ENCODE measurements at places on chromosomes 3 and 15. TPM values are rescaled to one million over a fixed set of nuclear protein-coding genes. Genes with fewer than 3 reads are reported as not detected.

DNA sequence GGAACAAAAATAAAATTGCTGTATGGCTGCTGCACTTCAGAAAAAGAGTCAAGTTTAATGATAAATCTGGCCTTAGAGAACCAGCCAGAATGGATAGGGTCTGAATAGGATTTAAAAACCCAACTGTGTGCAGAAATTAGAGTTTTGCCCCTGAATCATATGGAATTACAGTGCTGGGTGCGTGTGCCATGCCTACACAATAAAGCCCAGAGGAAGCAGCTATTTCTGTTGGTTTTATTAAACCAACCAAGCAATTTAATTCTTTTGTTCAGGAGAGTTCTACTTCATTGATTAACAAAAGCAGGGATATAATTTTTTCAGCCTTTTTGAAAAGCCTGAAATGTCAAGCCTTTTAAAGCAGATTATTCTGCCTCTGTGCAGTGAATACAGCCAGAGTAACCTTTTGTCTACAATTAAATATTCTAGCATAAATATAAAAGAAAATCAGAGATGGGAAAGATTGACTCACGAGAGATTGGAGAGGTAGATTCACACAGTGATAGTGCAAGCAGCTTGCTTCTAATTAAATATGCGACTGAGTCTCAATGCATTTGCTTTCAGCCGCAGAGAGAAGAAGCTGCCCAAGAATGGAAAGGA lies 66.7 kb upstream of the DNAJC19 start:
- DNase-seq = no peak

DNA sequence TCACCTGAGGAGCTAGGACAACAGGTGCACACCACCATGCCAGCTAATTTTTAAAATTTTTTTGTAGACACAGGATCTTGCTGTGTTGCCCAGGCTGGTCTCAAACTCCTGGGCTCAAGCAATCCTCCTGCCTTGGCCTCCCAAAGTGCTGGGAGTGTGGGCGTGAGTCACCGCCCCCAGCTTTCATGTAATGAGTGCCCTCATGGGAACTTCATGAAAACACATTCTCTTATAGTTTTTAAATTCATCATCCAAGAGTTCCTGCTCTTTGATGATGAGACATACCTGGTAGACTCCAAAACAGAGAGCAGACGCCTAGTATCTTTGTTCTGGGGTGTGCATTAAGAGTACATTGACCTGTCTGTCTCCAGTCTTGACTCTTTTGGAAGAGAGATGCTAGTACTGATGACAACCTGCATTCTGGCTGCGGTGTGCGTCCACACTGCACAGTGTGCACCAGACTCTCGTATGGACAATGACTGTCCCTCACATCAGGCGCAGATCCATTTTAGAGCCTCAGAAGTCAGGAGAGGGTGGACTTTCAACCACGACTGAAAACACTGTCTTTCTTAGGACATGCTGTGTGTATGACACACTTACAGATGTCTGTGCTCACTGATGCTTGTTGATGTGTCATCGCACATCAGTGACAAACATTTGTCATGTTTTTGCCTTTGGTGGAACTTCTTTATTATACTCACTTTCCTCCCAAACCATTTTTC lies 2.0 kb downstream of the NRROS start:
- peak; percentile 11 for DNase-seq

DNA sequence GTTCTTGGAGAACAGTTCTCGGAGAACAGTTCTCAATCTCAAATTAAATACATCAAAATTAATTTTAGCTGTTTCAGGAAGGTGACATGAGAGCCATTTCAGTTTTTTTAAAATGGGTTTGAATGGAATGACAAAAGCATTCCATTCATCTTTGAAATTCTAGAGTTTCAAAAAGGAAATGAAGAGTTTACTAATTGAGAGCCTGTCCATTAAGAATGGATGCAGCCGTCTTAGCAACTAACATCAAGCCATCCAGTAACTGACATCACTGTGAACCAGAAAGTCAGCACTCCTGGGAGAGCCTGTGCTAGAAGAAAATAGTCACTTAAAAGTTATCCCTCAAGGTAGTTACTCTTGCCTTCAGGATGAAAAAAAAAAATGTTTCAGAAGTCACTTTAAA lies 47.0 kb upstream of the FSTL1 start:
- DNase-seq = no peak

- no peak for DNase-seq
These were observed 60.5 kb downstream of the IGF2BP2 start for GRCh38 chr3:185764163-185764979.

Gene TRIM42
- not detected for total RNA-seq

- DNase-seq = no peak
These were observed 28.4 kb upstream of the SHC4 start for GRCh38 chr15:48992096-48992495.

Gene OXTR
- 4.2 TPM for total RNA-seq

GRCh38 chr15:20344601-20345400 lies 196.8 kb downstream of the GOLGA6L6 start:
- peak; percentile 40 for DNase-seq

- no peak for DNase-seq
These were observed 17.5 kb upstream of the RAD18 start for GRCh38 chr3:8980756-8981257.

- no peak for DNase-seq
These were observed 145.9 kb downstream of the IGF1R start for GRCh38 chr15:98794211-98794610.

- no peak for DNase-seq
These were observed 143.7 kb upstream of the ZNF385D start for GRCh38 chr3:21894459-21895340.

DNA sequence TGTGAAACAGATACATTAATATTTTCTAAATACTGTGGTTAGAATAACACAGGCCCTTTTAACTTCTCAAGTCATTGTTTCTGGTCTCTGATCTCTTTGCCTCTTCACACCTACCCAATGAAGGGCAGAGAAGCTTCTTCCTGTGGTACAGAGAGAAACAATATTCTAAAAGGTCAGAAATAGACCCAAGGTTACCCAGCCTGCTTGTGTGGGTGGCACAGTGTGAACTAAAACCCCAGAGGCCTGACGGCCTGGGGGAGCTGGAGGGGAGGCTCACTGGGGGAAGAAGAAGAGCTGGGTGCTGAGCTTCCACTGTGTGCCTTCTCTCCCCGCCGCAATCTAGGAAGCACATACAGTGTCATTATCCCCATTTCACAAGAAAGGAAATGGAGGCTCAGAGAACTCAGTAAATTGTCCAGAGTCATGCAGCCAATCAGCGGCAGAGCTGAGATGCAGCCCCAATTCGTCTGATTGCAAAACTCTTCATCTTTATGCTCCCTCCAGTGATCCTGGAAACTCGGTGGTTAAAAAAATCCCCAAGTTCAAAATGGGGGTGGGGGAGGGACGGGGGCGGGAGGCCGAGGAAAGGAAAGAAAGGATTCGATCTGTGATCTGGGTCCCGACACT lies 64.1 kb upstream of the HEG1 start:
- DNase-seq = peak; percentile 59

Gene LEKR1
- 0.38 TPM for total RNA-seq

- no peak for DNase-seq
These were observed 1.6 kb downstream of the PDE8A start for GRCh38 chr15:84983294-84983693.

Gene TRH
- 0.59 TPM for total RNA-seq

Gene LRRC34
- total RNA-seq = 8.5 TPM

GRCh38 chr3:124815781-124816180 lies 71.4 kb downstream of the ITGB5 start:
- DNase-seq = no peak

DNA sequence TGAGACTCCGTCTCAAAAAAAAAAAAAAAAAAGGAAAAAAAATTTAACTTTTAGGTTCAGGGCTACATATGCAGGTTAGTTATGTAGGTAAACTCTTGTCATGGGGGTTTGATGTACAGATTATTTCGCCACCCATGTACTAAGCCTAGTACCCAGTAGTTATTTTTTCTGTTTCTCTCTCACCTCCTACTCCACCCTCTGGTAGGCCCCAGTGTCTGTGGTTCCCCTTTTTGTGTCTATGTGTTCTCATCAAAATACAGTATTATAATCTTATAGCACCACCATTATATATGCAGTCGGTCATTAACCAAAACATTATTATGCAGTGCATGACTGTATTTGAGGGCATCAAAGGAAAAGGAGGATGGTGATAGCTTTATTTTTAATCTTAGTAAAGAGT lies 47.3 kb downstream of the CHP1 start:
- no peak for DNase-seq

Gene TMEM266
- 5.4 TPM for total RNA-seq

Gene SLC35G2
- total RNA-seq = 6.7 TPM

DNA sequence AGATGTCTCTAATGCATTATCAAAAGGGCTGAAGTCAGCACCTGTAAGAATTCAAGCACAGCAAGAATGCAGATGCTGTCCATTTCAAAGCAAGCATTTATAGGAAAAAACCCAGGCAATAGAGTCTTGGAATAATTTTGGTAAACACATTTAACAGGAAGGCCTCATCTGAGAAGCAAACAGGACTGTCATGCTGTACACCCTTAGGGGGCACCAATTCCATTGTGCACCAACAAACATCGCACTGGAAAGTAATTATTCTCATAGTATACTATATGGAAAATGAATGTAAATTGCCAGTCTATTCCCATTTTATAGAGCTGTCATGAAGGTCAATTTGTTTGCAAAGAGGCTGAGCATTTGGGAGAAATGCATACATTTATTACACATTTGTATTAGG lies 247.3 kb upstream of the SUCLG2 start:
- peak; percentile 1 for DNase-seq

- no peak for DNase-seq
These were observed 23.1 kb upstream of the RPL39L start for GRCh38 chr3:187162265-187162953.

Gene PLSCR5
- not detected for total RNA-seq

Gene MUC4
- total RNA-seq = 3.5 TPM

Gene NKTR
- total RNA-seq = 44.8 TPM

GRCh38 chr3:147589016-147589415 lies 179.9 kb downstream of the ZIC1 start:
- DNase-seq = no peak

- no peak for DNase-seq
These were observed 118.6 kb upstream of the RNF7 start for GRCh38 chr3:141619450-141619849.

Gene PIERCE2
- total RNA-seq = 1.5 TPM

GRCh38 chr3:44363591-44363990 lies 25.0 kb downstream of the TCAIM start:
- no peak for DNase-seq

Gene FEZF2
- 0.14 TPM for total RNA-seq

GRCh38 chr15:69679623-69680228 lies 227.1 kb downstream of the RPLP1 start:
- DNase-seq = no peak

Gene NGLY1
- total RNA-seq = 38.6 TPM

DNA sequence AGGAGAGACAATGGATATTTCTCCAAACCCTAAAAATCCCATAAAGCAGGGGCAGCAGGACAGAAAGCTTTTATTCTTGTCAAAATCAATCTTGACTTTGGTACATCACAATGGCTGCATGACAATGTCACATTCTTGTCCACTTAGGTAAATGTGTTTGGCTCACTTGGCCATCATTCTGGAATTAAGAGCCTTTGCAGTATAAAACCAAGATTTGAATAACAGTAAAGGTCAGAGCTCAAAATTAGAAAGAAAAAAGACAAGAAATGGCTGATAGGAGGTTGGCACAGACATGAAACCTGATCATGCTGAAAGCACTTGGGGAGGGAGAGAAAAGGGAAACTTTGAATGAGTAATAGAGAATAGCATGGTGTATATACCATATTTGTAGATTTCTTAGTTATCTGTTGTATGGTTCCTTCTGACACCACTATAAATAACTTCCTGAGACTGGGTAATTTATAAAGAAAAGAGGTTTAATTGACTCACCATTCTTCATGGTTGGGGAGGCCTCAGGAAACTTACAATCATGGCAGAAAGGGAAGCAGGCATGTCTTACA lies 158.5 kb upstream of the SGO1 start:
- no peak for DNase-seq

DNA sequence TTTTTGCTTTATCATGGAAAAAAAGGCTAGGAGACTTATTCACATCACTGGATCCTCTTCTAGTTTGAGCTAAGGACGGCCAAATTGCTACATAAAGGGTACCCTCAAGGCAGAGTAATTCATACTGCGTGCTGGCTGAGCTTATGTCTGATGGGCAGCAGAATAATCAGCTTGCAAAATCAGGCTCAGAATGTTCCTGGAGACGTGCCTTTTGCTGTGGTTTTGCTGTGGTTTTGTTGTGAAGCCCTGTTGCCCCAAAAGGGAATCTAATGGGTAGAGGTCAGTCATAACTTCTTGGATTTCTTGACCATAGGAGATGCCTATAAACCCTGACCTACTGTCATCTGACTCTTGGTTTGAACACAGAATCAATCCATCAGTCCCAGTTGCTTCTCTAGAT lies 189.9 kb downstream of the SOX2 start:
- DNase-seq = no peak

GRCh38 chr3:153484842-153485241 lies 322.8 kb downstream of the RAP2B start:
- DNase-seq = no peak

GRCh38 chr3:85384372-85384771 lies 425.6 kb downstream of the CADM2 start:
- DNase-seq = no peak

Gene FAM81A
- 0.21 TPM for total RNA-seq

Gene IGSF11
- 0.89 TPM for total RNA-seq

DNA sequence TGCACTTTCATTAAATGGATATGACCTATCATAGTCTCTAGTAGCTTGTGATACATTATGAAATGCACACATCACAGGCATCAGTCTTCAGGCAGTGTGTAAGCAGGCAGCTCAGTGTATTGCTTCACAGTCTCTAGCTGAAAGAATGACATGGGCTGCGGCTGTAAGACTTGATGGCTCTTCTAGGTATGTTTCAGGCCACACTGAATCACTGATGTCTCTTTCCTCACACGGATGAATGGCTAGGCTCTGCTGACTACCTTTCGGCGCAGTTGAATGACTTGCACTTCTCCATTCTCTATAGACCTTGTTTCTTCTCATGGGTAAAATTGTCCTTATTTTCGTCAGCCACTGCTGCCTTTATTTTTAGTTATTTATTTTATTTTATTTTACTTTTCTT lies 15.4 kb downstream of the APH1B start:
- DNase-seq = no peak

DNA sequence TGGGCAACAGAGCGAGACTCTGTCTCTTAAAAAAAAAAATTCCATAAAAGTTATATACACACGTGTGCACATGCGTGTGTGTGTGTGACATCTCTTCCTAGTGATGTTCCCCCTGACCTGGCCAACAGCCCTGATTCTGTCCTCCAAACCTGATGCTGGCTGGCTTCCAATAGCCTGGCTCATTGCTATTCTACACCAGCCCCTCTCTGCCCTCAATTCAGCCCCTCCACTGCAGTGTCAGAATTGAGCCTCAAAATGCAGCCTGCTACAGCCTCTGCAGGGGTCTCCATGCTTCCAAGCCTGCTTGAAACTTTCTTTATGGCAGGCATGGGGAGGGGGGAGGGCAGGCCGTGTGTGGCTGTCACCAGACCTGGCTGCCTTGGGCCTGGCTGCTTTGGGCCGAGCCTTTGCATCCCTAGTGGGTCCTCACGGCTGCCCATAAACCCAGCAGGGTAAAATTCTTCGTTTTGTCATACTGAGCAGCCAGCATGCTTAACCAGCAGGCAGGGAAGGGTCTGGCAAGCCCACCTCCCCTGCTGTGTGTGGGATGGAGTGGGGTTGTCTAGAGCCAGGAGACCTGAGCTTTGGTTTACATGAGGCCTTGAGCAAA lies 22.7 kb upstream of the DOCK3 start:
- peak; percentile 74 for DNase-seq

Gene ERC2
- total RNA-seq = 2.4 TPM

- no peak for DNase-seq
These were observed 1078.2 kb downstream of the ZPLD1 start for GRCh38 chr3:103513003-103513402.

Data from H7 (cell line).